CD4-positive, alpha-beta memory T cell (primary cell): ENCODE measurements at places on chromosomes 7 and 10.

DNA sequence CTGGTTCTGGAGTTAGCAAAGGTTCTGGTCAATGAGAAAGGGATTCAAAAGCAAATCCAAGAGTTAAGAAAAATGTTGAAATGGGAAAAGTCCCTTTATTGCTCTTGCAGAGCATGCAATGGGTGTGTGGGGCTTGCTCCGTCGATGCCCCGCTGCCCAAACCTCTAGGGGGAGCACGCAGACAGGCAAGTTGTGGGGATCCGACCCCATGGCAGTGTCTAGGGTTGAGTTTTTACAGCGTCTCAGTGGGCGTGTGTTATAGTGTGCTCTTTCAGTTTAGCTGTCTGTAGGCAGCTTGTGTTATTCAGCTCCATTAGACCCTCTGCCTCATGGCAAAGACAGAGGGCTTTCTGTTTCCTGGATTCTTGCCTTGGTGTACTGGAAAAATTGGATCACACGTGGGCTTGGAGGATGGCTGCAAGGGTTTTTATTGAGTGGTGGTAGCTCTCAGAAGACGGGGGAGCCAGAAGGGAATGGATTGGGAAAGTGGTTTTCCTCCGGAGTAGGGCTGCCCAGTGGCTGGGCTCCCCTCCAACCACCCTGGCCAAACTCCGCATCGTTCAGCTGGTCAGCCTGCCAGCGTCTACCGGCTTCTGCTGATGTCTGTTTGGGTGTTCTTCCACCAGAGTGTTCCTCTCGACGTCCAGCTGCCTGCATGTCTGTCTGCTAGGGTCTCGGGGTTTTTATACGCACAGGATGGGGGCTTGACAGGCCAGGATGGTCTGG, 102.3 kb upstream of the PLXDC2 start:
- DNase-seq = no peak

DNA sequence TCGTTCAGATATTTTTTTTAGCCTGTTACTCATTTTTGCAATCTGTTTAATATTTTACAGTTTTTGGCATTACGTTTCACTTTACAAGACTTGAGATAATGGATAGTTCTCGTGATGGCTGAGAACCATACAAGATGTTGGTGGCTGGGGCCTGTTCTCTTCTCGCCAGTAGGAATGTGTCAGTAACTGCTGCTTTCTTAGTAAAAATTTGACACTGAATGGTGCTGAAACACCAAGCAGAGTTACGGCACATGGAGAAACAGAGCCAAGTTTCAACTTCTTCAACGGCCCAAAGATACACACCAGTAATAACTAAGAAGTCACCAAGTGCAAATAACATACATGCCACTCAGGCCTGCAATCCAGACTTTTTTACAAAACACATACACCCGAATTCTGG, 130.4 kb downstream of the NRP1 start:
- no peak for DNase-seq

DNA sequence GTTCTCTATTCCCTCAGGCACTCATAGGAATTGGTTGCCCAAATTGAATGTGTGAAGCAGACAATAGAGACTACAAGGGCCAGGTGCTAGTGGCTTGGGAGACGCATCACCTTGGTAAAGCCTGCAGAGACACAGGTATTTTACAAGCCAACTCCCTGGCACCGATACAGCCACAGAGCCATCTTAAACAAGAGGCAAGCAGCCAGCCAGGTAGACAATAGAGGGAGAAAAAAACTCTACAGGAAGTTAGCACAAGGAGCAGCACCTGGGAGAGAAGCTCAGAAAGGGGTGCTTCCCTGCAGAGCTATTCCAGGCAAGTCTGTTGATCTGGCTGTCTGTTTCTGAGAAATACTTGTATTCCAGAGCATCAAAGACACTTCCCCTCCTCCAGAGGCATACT, 43.0 kb upstream of the CDK1 start:
- DNase-seq = no peak

- DNase-seq = no peak
These were observed 465.9 kb upstream of the CELF2 start for GRCh38 chr10:10551596-10552301.

DNA sequence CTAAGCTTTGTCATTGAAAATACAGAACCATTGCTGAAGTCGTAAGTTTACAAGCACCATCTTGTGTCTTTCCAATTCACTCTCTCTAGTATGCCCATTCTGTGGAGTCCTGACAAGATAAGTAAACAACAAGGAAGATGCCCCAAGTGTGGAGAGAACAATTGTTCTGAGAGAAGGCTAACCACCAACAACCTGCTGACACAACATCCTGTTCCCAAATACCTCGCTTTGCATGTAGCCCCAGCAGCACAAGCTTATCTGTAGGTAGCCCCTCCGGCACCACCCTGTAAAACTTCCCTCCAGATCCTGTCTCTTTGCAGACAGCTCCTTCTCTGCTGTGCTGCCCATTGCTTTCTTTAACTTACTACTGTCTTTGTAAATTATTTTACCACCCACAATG, 233.3 kb upstream of the AOAH start:
- DNase-seq = no peak

DNA sequence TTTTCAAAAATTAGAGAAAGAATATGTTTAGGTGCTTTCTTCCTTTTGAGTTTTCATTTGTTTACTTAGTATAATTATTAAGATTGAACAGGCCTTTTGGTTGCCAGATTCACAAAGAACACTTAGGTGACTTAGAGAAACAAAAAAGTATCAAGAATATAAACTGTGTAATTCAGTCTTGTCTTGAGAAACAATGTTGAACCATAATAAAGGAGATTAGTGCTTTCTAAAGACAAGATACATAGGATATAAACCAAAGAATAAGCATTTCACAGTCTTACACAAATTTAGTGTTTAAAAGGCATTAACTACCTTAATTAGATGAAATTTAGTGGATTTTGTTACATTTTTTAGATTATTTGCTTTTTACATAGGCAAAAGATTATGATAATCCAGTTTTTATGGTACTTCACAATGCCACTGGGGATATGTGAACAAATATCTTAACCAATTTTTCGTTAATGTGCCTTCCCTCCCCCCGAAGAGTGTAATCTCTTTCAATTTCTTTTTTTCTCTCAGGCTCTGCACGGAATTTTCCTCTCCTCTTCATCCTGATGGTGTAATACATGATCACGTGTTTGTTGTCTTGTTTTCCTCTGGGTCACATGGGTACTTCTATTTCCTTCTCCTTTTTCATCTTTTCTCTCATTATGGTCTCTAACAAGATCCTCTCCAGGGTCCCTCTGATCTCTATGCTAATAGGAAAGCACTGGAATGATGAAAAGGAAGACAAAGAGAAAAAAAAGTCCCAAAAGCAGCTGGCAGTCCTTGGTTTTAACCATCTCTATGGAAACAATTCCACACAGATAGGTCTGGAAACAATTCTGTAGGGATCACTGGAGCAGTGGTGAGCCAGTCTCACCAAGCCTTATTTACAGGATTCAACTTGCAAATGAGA, 3.7 kb upstream of the HNRNPH3 start:
- DNase-seq = no peak
